ENCODE measurements at places on chromosomes 6 and 20.

DNA sequence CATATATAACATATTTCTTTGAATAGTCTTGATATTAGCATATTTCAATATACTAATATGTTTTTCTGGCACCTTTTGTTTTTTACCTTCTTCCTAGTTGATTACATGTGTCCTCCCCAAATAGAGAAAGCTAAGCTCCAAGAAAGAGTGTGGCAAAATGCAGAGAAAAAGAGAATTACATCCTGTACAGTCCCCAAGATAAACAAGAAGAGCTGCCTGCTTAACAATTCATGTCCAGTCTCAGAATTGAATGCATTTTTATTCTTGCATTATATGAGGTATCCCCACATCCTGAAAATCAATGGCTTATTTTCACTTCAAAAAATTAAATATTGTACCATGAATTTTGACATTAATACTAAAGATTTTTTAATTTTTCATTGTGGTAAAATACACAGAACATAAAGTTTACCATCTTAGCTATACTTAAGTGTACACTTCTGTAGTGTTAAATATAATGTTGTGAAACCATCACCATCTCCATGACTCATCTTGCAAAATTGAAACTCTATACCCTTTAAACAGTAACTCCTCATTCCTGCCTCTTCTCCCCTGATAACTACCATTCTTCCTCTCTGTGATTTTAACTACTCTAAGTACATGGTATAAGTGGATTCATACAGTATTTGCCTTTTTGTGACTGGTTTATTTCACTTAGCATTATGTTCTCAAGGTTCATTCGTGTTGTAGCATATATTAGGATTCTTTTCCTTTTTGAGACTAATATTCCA lies 490.3 kb downstream of the COL12A1 start:
- DNase-seq: peak; percentile 75

GRCh38 chr6:167736486-167737204 lies 90.1 kb upstream of the AFDN start:
- peak; percentile 15 for DNase-seq

- no peak for DNase-seq
These were observed 32.5 kb downstream of the BFSP1 start for GRCh38 chr20:17498641-17499040.

- no peak for DNase-seq
These were observed 6.1 kb upstream of the ZMYND8 start for GRCh38 chr20:47362361-47363219.

DNA sequence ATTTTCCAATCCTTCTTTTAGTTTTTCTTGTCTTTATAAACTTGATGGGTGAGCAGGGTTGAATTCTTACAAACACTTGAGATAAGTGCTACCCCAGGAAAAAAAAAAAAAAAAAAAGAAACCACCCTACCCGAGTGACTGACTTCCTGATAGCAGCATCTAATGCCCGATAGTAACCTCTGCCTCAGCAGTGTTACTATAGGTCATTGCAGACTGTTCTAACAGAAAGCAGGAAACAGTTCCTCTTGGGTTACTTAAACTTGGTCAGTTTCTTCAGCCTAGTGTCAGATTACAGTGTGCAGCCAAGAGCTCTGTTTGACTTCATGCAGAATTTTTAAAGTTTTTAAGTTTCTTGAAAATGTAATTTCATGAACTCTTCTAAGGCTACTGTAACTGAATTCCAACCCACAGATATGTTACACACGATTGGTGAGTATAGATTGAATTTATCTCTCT lies 2.1 kb downstream of the MYLIP start:
- peak; percentile 81 for DNase-seq

DNA sequence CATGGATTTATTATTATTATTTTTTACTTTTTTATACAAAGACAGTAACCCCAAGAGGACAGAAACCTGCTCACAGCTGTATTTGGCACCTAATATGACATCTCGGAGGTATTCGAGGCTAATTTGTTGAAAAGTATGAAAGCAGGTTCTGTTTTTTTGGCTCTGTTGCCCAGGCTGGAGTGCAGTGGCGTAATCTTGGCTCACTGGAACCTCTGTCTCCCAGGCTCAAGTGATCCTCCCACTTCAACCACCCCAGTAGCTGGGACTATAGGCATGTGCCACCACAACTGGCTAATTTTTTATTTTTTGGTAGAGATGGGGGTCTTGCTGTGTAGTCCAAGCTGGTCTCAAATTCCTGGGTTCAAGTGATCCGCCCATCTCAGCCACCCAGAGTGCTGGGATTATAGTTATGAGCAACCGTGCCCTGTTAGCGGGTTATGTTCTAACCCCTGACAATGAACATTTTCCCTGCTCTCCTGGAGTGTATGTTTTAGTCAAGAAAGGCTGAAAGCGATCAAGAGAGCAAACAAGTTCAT lies 53.7 kb upstream of the ZNF217 start:
- DNase-seq: no peak

- no peak for DNase-seq
These were observed 37.3 kb downstream of the PGM3 start for GRCh38 chr6:83155794-83156193.

GRCh38 chr6:12064131-12064530 lies 52.0 kb downstream of the HIVEP1 start:
- no peak for DNase-seq

DNA sequence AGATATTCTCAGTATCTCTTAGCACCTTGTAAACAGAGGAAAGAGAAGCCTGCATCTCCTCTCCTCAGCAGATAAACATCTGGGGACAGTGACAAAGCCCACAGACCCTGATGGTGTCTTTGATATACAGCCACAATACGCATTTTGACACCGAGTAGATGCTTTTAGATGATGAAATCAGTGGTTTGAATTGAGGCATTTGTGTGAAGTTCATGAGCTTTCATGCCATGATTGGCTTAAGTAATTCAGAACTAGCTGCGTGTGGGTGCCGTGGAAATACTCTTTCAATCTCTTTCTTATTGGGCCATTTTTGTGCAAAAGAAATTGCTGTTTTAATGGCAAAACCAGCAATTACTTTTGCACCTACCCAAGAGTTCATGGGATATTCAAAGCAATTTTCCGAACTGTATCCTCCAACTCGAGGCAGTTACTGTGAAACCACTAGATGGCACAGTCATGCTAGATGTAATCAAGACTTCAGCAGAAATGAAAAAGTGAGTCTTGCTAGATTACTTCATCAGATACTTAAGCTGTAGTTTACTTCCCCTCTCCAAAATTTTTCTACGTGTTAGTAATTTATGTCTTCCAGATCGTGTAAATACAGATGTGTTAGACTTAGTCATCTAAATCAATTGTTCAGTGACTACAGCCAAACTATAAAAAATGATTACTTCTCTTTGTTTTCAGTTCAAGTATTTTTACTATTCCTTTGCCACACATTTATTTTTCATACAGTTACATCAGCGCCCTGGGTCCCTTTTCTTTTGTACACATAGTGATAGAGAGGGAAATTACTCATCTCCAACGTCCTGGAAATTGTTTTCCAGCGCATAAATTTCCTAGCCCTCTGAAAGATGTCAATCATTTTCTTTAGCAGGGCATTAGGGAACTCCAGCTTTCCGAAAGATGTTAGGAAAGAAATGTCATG lies 49.4 kb downstream of the IYD start:
- DNase-seq: peak; percentile 88

- DNase-seq: peak; percentile 8
These were observed 143.2 kb upstream of the EPHA7 start for GRCh38 chr6:93562582-93562981.

GRCh38 chr20:62350629-62351422 lies 16.3 kb downstream of the LAMA5 start:
- DNase-seq: no peak

DNA sequence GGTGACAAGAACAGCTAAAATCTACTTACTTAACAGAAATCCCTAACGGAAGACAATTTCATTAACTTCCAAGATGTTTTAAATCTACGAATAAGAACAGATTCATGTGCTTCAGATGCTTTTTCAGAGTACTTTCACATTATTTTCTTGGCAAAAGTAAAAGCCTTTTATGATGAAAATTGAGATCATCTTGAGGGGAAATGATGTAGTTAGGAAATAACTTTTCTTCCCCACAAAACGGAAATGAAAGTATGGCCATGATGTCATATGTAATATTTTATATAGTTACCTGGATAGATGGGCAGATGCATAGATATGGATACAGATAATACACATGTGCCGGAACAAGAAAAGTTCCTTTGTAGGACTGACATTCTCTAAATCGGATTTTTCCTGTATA lies 32.8 kb downstream of the SASH1 start:
- no peak for DNase-seq

- DNase-seq: peak; percentile 72
These were observed 19.6 kb upstream of the IL17F start for GRCh38 chr6:52263709-52264540.

DNA sequence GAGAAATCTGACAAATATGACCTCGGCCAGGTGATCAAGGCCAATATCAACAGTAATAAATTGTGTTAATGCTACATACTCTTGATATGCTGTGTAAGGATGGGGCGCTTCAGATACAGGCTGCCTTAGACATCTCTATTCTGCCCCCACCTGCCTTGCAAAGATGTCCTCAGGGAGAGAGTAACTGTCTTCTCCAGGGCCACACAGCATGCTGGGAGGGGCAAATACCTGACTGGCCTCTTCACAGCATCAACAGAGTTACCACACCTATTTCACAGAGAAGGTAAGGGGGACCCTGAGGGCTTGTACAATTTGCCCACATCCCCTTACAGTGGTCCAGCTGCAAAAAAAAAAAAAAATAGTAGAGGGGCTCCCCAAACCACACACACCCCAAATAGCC lies 17.2 kb upstream of the KIAA1755 start:
- DNase-seq: no peak

GRCh38 chr6:160963651-160964050 lies 27.9 kb upstream of the MAP3K4 start:
- DNase-seq: no peak

DNA sequence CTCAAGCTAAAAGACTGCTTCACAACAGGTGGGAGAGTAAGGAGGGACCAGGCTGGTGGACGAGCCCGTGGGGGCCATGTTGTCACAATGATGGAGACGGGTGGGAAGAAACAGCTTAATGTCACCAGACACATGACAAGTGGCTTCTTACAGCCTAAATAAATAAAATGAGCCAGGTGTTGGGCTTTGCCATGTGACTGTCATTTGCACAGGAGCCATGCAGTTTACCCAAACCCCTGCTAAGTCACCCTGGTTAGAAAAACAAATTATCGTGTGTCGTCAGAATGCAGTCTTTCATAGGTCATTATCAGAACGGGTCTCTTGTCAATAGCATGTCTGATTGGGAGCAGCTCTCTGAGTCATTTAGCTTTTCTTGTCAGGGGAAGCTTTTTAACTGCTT lies 18.5 kb downstream of the BTBD3 start:
- no peak for DNase-seq

DNA sequence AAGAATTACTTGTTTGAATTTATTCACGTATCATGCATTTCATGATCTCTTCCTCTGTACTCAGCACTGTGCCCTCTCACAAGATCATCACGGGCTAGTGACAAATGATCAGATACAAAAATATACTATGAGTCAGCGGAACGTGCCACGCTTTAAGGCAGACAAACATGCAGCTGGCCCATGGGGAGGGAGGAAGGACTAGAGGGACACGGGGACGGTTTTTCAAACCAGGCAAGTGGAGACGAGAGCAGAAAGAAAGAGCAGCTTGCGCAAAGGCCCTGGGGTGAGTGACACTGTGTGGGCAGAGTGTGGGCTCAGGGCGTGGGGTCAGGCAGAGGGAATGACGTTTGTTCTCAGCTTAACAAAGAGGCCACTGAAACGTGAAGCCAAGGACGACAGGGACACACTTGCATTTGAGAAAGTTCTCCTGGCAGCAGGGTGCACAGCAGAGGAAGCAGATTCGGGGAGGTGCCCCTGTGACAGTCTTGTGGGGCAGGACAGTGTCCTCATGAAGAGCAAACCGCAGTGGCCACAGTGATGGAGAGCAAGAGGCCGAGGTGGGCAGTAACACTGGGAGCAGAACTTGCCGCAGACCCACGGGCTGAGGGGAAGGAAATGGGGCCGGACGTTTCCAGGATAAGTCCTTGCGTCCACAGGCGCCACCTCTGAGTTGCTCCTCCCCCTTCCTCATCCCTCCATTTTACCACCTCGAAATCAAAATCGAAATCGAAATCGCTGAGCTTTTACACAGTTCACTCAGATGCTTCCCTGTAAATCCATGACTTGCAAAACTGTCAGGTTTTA lies 6.9 kb upstream of the RPS6KA2 start:
- no peak for DNase-seq

DNA sequence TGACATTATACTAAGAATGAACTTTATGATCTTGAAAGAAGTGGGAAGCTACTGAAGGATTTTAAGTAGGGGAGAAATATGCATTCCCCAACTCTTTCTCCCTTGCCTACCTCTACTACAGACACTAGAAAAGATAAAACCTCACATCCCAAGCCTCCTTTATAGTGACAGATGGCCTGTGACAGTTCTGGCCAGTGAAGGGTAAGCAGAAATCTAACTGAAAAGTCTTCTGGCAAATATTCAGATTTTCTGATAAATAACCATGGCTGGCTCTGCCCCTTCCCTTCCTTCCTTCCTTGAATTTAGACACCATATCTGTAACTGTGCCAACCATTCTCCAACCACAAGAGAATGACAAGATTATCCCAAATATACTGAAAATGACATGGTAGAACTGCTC lies 10.2 kb upstream of the BEND6 start:
- no peak for DNase-seq

DNA sequence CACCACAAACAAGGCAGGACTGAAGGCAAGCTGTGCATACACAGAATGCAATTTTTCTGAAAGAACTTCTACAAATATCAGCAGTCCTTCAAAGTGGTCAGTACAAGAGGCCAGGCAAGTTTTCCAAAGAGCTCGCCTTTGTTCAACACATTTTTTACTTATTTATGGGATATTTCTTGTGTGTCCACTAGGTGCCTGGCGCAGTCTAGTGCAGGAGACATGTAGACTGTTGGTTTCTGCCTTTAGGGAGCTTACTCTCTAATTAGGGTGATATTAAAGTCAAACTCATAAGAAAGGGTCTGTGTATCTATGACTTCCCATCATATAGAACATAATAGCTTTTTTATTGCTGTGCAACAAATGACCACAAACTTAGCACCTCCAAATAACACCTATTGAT lies 21.2 kb upstream of the VEGFA start:
- no peak for DNase-seq

DNA sequence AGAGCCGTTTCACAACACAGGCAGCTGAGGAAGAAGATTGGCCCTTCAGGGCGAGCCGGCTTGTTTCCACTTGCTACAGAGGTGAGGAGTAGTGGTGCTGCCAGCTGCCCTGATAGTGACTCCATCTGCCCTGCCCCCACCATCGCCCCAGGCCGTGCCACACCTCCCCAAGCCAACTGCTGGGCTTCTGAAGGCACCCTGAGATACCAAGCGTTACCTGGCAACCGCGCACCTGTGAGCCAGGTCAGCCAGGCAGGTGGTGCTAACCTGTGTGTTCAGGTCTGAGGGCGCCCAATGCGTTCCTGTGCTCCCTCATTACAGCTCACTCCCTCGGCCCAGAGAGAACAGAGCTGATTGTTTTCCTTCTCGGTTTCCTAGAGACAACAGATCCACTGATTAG lies 299.1 kb upstream of the ID4 start:
- no peak for DNase-seq

GRCh38 chr20:48697845-48698491 lies 129.8 kb downstream of the PREX1 start:
- peak; percentile 92 for DNase-seq

- DNase-seq: no peak
These were observed 2.3 kb upstream of the NCR2 start for GRCh38 chr6:41332842-41333736.
